ENCODE measurements at places on chromosomes 12 and 14.

GRCh38 chr14:54085841-54086240, 129.2 kb upstream of the BMP4 start:
- DNase-seq, result peak; percentile 17

DNA sequence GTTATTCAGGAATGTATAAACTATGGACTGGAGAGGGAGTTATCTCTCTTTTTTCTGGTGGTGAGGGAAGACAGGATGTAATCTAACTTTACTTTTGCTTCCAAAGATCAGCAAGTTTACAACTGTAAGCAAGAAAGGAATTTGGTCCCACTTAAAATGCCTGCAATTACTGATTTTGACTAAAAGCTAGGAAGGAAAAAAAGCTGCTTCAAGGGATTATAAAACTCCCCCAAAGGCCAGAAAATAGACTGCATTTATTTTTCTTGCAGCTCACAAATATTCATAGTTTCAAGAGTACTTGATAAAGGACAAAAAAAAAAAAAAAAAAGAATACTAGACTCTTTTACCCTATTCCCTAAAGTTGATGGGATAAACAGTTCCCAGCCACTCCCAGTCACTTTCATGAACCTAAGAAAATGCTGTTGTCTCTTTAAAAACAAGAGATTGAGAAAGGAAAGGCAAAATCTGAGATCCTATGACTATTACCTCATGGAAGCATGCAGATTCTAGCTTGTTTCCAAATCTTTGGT, 128.7 kb upstream of the BMP4 start:
- no peak for DNase-seq

DNA sequence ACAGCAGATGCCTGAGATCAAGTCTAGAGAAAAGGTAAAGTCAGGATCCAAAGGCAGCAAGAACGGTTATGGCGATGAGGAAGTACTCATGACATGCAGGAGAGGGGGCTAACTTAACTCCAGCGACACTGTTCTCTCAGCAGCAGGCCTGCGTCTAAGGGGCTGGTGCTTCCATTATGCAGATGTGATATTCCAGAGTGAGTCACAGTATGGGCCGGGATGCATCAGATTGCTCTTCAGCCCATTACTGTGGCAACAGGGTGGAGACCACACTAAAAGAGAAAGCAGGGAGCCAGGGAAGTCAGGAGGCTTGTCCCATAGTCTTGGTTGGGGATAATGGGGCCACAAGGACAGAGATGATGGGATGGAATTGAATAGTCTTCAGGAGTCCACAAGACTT, 151.8 kb upstream of the NTF3 start:
- DNase-seq, result no peak

- peak; percentile 57 for DNase-seq
Observed at GRCh38 chr14:73754911-73755360, 40.8 kb upstream of the PNMA1 start.

- DNase-seq, result no peak
Observed at GRCh38 chr14:53879022-53879686, 77.5 kb downstream of the BMP4 start.

DNA sequence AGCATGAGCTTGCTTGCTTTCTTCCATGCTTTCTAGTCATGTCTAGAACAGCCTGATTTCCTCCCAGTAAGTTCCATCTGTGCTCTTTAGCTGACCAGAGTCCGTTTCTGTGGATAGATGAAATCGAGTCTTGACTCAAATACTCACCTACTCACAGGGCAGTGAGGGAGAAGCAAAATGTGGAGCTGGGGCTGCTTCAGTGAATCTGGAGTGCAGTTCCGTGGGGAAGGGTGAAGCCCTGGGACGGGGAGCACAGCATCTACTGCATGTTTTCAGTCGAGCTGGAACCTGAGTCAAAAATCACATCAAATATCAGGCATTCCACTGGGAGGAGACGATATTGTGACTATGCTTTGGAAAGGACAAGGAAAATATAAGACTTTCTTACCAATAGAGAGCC, 70.3 kb upstream of the PRMT8 start:
- no peak for DNase-seq

GRCh38 chr12:32697445-32697844, 18.3 kb downstream of the DNM1L start:
- DNase-seq, result no peak

- DNase-seq, result peak; percentile 44
Observed at GRCh38 chr12:69068448-69068847, 135.5 kb upstream of the CPM start.

- no peak for DNase-seq
Observed at GRCh38 chr12:125734137-125734536, 668.9 kb downstream of the AACS start.

DNA sequence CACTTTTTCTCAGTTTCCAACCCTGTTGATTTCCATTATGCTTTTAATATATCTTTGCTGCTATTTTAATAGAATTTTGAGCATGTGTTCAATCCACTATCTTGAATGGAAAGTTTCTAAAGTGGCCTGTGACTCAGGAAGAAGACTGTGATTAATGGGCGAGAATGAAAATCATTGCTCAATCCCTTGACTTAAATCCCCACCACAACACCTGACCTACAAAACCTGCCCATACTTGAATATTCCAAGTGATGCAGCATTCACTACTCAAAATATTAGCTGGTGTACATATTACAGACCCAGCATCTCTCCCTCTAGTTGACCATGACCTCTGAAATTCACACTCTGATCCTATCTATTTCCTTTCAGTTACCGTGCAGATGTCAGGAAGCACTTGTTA, 1.3 kb upstream of the OAS3 start:
- no peak for DNase-seq

- peak; percentile 82 for DNase-seq
Observed at GRCh38 chr14:100790502-100791347, 35.2 kb upstream of the MEG3 start.
